ENCODE measurements at places on chromosomes 2 and 18.

- no peak for DNase-seq
These were observed 466.4 kb downstream of the MEIS1 start for GRCh38 chr2:66901344-66901743.

DNA sequence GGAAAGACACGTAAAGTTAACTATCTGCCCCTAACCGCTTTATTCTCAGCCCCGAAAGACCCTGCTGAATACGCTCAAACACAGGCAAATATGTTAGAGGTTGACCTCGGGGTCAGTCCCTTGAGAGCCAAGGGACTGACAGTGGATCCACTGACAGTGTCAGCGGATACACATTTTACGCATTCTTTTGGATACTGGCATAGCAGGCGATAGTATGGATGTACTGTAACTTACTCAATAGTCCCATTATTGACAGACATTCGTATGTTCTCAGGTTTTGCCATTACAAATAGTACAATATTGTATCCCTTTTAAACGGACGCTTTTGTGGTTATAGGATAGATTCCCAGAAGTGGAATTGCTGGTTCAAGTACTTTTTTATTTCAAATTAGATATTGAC, 13.4 kb downstream of the ATP6V1B1 start:
- DNase-seq = no peak

GRCh38 chr18:39025531-39025930, 1459.9 kb upstream of the CELF4 start:
- no peak for DNase-seq

GRCh38 chr18:31419457-31419932, 28.0 kb upstream of the DSG3 start:
- DNase-seq = no peak

GRCh38 chr2:17051538-17051937, 385.9 kb upstream of the CYRIA start:
- no peak for DNase-seq

DNA sequence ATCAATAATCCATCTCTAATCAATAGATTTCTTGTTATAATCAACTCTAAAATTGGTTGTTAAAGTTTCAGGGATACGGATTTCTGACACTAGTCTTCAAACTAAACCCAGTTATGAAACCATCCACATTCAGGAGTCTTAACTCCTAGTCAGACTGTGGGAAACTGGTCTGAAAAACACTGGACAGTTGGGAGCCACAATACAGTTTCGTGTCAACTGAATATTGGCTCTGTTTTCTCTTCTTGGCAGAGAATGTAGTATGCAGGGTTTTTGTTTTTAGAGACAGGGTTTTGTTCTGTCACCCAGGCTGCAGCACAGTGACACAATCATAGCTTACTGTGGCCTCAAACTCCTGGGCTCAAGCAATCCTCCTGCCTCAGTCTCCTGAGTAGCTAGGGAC, 123.1 kb downstream of the RTTN start:
- DNase-seq = no peak

DNA sequence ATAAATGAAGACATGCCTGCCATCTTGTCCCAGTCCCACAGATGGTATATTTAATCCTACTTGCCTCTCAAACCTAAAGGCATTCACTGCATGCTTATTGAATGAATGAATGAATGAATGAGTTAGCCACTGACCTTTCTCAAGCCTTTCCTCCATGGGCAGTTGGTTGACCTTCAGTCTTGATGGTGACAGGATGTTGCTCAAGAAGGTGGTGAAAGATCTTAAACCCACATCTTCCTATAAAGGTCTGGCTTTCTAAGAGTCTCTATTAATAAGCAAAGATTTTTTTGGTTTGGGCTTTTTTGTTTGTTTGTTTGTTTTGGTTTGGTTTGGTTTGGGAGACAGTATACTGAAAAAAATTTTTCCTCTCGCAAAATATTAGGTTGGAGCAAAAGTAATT, 41.7 kb downstream of the KIAA2012 start:
- DNase-seq = peak; percentile 87

DNA sequence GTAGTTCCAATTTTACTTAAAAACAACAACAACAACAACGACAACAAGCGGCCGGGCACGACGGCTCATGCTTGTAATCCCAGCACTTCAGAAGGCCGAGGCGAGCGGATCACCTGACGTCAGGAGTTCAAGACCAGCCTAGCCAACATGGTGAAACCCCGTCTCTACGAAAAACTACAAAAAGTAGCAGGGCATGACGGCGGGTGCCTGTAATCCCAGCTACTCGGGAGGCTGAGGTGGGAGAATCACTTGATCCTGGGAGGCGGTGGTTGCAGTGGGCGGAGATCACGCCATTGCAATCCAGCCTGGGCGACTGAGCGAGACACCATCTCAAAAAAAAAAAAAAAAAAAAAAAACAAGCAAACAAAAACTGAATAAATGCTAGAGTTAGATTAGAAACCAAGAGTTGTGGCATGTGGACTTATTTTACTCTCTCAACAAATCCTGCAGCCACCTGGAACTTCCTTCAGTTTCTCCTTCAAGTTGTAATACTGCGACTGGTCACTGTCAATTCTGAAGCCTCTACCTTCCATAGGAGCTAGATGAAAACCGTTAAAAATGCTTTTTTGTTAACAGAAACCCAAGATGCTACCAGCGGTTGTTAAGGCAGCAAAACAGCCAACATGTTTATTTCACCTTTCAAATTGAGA, 1.3 kb downstream of the ATP5F1A start:
- DNase-seq = peak; percentile 3

- no peak for DNase-seq
These were observed 29.3 kb upstream of the INSIG2 start for GRCh38 chr2:118058951-118059350.

DNA sequence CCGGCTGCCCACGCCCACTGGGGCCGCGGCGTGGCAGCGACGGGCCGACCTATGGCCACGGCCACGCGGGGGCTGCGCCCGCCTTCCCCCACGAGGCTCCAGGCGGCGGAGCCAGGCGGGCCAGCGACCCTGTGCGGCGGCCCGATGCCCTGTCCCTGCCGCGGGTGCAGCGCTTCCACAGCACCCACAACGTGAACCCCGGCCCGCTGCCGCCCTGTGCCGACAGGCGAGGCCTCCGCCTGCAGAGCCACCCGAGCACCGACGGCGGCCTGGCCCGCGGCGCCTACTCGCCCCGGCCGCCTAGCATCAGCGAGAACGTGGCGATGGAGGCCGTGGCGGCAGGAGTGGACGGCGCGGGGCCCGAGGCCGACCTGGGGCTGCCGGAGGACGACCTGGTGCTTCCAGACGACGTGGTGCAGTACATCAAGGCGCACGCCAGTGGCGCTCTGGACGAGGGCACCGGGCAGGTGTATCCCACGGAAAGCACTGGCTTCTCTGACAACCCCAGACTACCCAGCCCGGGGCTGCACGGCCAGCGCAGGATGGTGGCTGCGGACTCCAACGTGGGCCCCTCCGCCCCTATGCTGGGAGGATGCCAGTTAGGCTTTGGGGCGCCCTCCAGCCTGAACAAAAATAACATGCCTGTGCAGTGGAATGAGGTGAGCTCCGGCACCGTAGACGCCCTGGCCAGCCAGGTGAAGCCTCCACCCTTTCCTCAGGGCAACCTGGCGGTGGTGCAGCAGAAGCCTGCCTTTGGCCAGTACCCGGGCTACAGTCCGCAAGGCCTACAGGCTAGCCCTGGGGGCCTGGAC, 253.2 kb downstream of the GLI2 start:
- DNase-seq = no peak

DNA sequence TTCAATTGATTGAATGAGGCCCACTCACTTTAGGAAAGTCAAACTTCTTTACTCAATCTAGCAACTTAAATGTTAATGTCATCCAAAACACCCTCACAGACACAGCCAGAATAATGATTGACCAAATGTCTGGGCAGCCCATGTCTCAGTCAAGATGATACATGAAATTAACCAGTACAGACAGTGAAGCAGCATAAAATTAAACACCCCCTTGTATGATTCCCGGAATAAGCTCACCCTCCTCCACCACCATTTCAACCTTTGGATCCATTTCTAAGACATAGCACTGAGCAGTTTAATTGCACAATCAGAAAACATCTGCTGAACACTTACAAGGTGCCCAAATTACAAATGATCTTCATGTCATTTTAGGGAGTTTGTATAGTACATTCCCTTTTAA, 570.7 kb upstream of the ID2 start:
- DNase-seq = no peak

DNA sequence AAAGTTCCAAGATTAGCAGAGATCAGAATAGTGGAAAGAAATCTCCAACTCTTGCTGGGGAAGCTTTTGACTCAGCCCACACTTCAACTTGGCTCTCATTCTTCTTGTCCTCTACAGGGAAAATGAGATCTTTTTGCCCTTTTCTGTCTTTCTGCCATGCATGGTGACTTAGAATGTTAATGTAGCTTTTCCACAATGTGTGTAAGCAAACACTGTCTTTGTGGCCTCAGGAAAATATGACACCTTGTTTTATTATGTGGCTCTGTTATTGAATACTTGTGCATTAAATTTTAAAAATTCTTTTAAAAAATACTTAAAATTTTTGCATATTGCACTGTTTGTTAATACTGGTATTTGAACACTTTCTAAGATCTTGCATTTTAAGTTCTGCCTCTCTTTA, 65.4 kb upstream of the WDR75 start:
- no peak for DNase-seq

DNA sequence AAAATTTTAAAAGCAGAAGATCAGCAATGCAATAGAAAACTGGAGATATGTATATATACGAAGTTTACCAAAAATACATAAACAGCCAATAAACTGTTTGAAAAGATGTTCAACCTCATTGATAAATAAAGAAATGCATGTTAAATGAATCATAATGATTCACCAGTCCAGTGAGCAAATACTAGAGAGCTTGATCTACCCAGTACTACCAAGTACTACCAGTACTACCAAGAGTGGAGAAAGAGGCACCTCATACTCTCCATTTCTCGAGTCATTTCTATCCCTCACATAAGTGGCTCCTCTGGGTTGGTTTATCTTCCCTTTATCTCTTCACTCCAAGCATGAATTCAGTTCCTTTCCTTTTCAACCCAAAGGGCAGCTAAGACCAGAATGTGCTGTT, 138.9 kb downstream of the MREG start:
- DNase-seq = no peak

GRCh38 chr2:16014802-16015201, 74.5 kb downstream of the MYCN start:
- DNase-seq = no peak

DNA sequence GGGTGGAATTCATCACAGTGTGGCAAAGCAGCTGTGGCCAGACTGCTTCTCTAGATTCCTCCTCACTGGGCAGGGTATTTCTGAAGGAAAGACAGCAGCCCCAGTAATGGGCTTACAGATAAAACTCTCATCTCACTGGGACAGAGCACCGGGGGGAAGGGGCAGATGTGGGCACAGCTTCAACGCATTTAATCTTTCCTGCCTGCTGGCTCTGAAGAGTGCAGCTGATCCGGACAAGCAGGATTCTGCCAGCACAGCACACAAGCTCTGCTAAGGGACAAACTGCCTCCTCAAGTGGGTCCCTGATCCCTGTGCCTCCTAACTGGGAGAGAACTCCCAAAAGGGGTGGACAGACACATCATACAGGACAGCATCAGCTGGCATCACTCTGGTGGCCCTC, 779.9 kb upstream of the CNTNAP5 start:
- no peak for DNase-seq

DNA sequence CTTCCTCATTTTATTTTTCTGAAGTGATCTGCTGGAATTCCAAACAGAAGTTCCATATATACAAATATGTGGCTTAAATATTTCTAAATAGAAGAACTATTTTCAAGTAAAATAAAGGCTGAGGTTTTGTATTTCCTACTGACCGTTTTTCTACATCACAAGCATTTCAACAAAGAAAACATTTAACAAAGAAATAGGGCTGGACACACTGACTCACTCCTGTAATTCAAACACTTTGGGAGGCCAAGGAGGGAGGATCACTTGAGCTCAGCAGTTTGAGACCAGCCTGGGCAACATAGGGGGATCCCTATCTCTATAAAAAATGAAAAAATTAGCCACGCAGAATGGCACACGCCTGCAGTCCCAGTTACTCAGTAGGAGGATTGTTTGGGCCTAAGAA, 44.6 kb downstream of the TANK start:
- no peak for DNase-seq

DNA sequence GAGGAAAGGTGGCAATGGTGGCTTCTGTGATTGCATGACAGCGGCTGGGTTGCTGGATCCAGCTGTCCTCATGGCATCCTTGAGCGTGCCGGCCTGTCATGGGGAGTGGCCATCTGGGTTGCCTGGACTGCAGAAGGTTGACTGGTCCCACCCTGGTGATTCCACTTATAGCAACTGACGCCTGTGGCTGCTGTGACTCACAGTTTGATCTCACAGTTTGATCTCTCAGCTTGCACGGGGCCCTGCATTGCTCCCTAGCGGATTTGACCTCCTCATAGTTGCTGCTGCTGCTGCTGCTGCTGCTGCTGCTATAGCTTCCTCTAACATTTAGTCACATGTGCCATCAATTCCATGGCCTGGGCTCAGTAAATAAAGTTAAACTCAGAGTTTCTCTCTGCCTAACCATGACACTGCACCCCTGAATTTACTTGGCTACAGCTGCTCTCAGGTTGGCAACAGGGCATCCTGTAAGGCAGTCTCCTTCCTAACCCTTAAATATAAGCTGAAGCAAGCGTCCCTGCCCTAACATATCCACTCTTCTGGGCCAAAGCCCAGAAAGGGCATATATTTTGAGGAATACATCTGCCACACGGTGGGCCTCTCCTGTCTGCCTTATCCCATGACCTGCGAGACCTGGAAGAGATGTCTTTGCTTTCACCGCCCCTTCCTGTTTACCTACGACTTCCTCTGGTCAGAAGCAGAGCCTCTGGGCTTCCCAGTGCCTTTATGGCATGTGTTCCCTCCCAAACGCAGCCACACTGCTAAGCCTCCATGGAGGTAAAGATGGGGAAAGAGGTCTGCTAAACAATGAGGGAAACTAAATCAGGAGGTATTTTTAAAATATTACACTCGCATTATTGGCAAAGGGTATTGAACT, 37.8 kb upstream of the CCDC150 start:
- no peak for DNase-seq

DNA sequence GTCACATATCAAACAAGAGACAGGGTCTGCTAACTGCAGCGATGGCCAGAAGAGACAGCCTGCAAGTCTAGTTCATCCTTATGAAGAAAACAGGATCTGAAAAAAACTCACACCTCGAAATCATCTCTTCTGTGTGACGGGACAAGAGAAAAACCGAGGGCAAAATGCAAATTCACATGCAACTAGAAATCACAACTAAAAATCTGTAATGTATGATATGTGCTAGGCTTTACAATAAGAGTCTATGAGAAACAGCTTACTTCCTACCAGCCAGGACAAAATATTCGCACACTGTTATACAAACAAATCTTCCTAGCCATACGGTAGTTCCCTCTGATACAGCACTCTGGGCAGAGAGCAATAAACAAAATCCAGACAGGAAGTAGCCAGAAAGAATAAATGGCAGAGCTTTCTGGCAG, 48.8 kb downstream of the ANKRD44 start:
- DNase-seq = no peak

DNA sequence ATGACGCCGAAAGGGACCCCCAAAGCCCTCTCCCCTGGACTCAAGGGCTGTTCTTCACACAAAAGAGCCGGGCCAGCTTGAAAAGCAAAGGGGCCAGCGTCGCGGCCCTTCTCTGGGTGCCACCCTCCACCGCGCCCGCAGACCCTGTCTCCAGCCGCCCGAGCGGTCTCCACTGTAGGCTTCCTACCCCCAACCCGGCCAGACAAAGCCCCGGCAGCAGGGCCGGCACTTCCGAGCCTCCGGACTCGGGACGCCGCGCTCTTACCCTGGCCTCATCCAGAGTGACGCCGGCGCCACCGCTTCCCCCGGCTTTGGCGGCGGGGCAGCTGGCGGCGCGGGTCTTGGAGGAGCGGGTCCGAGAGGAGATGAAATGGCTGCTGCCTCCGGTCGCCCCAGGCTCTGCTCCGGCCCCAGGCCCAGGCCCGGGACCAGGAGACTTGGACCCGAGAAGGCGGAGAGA, 603 bp downstream of the ATAD2B start:
- DNase-seq = no peak

All from inflammatory macrophage treated with lipopolysaccharide for 4 hours (primary cell).